ENCODE measurements at places on chromosomes 1 and 21.

DNA sequence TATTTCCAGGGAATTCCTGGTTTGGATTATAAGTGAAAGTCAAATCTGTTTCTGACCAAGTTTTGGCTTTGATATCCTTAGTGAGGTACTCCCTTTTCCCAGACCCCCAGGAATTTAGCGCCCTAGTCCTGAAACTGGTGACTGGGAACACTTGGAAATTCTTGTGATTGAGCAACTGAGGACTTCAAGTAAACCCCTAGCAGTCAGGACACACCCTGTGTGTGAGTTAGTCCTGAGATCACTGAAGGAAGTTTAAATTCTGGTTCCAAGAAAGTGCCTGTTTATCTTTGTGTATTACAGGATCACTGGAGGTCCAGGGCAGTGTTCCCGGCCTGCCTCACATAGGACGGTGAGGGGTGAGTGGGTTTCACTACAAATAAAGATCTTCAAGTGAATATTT lies 95.1 kb upstream of the F3 start:
- DNase-seq, result no peak

GRCh38 chr1:117793413-117793812 lies 136.0 kb downstream of the GDAP2 start:
- no peak for DNase-seq

DNA sequence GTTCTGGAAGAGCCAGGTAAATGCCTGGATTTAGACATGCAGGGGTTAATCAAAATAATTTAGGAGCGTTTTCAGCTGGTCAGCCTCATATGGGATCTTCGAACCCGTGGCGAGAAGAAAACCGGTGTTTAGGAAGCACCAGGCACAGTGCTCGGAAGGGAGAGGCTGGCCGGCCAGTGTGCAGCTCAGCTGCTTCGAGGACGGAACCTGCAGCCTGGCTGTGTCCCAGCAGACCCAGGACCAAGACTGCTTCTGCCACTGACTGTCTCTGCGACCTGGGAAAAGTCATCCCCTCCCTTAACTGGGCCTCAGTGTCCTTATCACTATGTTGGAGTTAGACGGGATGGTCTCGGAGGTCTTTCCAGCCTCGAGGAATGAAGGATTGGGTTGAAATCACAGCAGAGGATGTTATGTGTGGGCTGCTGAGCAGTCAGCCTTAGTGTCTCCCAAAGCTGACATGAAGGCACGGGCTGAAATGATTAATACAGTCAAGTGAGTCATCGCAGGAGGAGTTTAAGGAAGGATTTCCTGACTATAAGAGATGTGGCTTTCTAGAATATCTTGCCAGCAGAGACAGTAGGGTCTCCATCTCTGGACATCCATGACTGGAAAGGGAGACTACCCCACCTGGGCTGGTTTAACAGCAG lies 20.8 kb downstream of the PPFIA4 start:
- no peak for DNase-seq

DNA sequence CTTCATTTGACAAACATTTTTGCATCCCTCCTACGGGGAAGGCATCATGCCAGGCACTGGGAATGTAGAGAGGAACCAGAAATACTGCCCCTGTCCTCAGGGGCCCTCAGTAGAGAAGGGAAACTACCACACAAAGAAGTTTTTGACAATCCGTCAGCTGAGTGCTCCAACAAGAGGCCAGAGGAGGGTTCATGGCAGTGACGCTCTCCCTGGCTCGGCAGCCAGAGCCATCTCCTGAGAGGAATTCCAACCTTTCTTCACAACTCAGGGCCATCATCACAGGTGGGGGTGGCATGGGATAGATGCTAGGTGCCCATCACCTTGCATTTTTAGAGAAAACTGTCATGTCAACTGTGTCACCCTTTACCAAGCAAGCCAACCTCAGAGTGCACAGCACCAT lies 154.1 kb downstream of the HIVEP3 start:
- DNase-seq, result no peak

DNA sequence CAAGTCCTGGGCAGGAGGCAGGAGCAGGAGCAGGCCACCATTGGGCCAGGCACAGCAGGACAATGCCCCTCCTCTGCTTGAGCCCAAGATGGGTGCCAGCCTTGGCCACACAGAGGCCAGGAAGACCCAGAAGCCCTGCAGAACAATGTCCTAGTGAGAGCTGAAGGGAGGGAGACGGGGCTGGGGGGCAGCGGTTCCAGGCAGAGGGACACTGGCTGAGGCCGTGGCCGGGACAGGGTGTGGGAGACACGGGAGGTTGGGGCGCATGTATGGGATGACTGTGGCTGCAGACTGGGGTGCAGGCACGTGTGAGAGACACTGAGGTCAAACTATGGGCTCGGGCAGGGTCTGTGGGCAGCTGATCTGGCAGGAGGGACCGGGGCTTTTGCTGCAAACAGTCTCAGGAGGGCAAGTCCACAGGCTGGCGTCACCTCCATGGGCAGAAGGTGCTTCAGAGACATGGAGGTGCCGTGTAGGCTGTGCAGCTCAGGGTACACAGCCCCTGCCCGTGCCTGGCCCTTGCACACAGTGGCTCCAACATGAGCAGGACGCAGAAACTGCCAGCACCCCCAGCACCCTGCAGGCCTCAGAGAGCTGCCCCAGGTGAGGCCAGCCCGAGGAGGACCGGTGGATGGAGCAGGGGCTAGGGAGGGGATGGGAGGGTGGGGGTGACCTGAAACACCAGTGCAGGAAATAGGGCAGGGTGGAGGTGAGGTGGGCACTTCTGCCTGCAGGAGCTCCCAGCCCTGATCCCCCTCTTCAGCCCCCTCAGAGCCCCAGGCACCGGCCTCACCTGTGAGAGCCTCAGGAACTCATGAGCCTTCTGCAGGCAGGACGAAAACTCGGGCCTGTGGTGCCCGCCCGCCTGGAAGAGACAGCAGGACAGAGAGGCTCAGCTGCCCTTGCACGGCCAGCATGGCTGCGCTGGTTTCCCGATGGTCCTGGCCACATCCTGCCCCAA lies 19.5 kb downstream of the LSS start:
- DNase-seq, result no peak

GRCh38 chr1:78688697-78689096 lies 39.1 kb downstream of the IFI44 start:
- no peak for DNase-seq

- DNase-seq, result no peak
Observed at GRCh38 chr1:87327376-87328271, 1.1 kb upstream of the LMO4 start.

Measured in iPS DF 19.7 (cell line).